ENCODE measurements at places on chromosomes 6 and 20. TPM values are rescaled to one million over a fixed set of nuclear protein-coding genes. Genes with fewer than 3 reads are reported as not detected.

Gene MPC1
- 28.9 TPM for total RNA-seq

Gene TMC2
- total RNA-seq: not detected

Gene HLA-DRA
- total RNA-seq: not detected

Gene BNIP5
- total RNA-seq: not detected

Gene SLC22A2
- not detected for total RNA-seq

Gene DNMT3B
- total RNA-seq: 2.6 TPM

Gene SLA2
- not detected for total RNA-seq

Gene ABHD12
- 20.8 TPM for total RNA-seq

Gene BANF2
- total RNA-seq: not detected

Gene PNPLA1
- not detected for total RNA-seq

Gene PRRT1
- 0.37 TPM for total RNA-seq

Gene RFX6
- not detected for total RNA-seq

Gene ZNF391
- 3.5 TPM for total RNA-seq

Gene SLC44A4
- total RNA-seq: 0.25 TPM

Gene HCRTR2
- not detected for total RNA-seq

Gene IL17F
- total RNA-seq: not detected

Gene TAGAP
- 0.07 TPM for total RNA-seq

Gene MUC21
- not detected for total RNA-seq

Gene GPR63
- 2.8 TPM for total RNA-seq

Gene BCAS4
- total RNA-seq: 11.5 TPM

Gene RIMS1
- total RNA-seq: not detected

Gene HLA-G
- 2.5 TPM for total RNA-seq

Gene BPIFB2
- not detected for total RNA-seq

Gene PTK7
- total RNA-seq: 90.3 TPM

Gene NRN1
- not detected for total RNA-seq

Gene FNDC1
- 0.03 TPM for total RNA-seq

Gene CRYBG1
- total RNA-seq: 109 TPM

Gene FKBP1C
- total RNA-seq: 3.1 TPM

Gene PGC
- not detected for total RNA-seq
